ENCODE measurements at places on chromosomes 7 and 10. TPM values are rescaled to one million over a fixed set of nuclear protein-coding genes. Genes with fewer than 3 reads are reported as not detected.

Gene MYPN
- total RNA-seq = 0.10 TPM

DNA sequence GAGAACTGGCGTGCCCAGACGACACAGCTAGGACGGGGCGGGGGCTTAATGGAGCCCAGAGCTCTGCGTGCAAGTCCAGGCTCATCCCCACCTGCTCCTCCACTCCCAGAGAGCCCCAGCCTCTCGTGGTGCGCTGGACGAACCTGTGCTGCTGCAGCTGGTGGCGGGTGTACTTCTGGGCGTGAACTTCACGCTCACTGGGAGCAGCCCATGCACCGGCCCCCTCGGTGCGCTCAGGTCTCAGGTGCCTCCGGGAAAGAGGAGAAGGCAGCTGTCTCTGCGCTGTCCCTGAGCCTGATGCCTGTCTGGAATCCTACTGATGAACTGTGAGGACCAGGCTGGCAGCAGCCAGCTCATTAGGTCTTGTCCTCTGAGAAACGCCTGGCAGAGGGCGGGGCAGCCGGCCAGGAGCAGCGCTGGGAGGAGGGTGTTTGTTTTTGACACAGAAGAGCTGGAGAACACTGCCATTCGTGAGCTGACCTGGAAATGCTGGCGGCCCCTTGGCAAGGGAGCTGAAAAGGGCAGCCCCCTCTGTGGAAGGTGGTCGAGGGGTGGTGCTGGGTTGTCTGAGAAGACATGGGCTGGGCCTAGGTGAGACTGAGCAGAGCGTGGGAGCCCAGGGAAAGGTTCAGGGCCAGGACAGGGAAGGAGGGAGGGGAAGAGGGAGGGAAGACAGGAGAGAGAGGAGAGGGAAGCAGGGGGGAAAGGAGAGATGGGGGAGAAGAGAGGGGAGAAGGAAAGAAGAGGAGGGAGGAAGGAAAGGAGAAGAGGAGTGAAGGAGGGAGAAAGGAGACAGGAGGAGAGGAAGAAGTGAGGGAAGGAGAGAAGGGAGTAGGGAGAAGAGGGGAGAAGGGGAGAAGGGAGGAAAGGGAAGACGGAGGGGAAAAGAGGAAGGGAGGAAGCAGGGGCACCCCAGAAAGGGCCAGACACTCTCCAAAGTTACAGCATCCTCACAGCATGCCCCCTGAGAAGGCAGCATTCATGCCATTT lies 53.5 kb upstream of the TNS3 start:
- H3K36me3 ChIP-seq = no peaks in the 10 kb centered on the region
- H3K4me3 ChIP-seq = no peak overlapping the region
- H3K4me1 ChIP-seq = peaks cover 49% of the 10 kb centered on the region
- H3K27ac ChIP-seq = no peak overlapping the region

DNA sequence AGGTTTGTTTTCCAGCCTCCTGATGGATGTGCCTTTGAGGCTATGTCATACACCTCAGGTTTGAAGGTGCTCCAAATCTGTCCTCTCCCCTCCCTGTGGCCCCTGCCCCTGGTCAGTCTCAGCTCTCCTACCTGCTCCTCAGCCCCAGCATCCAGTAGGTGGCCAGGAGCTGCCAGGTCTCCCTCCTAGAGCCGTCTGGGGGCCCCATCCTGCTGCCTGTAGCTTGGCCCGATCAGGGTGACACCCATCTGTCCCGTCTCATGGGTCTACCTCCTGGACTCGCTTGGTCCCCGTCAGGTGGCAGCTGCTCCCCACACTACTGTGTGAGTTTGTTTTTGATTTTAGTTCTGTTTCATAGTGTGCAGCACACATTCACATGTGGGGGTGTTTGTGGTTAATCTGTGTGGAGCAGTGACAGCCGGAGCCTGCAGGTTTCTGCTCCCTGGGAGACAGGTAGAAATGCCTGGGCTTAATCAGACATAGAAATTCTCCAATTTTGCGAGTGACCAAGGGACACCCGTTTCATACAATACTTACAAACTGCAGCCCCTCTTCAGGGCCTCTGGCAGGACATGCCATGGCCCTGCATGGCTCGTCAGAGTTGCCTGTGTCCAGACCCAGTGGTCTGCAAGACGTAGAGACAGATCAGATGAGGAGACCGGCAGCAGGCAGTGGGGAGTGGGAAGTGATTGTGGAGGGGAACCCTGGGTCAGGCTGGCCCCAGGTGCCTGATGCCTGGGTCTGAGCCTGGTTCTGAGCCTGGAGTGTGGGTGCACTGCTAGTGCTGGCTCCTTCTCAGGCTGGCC lies 17.1 kb downstream of the ADCY1 start:
- peaks cover 15% of the 10 kb centered on the region for H3K4me1 ChIP-seq
- DNase-seq = no peak
- no peak overlapping the region for H3K27ac ChIP-seq
- no peak overlapping the region for H3K4me3 ChIP-seq
- H3K27me3 ChIP-seq = peaks cover 2% of the 10 kb centered on the region
- peaks cover 19% of the 10 kb centered on the region for H3K36me3 ChIP-seq

DNA sequence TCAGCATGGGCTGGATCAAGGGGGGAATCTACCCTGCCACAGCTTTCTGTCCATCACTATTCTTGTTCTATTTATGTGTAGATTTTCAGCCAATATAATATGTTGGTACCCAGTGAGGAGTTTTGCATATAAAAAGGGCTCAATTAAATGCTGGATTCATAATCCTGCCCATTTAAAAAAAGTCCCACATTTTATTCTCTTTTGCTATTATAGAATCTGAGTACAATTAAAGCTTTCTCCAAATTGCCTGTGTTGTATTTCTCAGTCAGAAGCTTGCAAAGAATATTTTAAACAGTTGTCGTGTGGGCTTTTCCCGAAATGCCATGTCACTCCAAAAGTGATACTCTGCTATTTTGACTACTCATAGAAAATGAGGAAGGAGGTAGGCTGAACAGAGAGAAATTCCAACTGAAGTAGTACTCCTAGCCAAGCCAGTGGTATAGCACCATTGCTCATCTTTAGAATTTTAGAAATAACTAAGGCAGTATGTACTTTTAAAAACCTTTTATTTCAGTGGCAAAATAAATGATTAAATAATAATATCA lies 108.3 kb upstream of the HDAC9 start:
- H3K4me1 ChIP-seq = peaks cover 9% of the 10 kb centered on the region
- no peaks in the 10 kb centered on the region for H3K36me3 ChIP-seq
- H3K4me3 ChIP-seq = no peak overlapping the region
- H3K27ac ChIP-seq = no peak overlapping the region

- DNase-seq = no peak
- H3K4me1 ChIP-seq = peaks cover 55% of the 10 kb centered on the region
- H3K27ac ChIP-seq = no peak overlapping the region
- H3K27me3 ChIP-seq = no peaks in the 10 kb centered on the region
- H3K36me3 ChIP-seq = peaks cover 15% of the 10 kb centered on the region
- H3K4me3 ChIP-seq = no peak overlapping the region
Measured at GRCh38 chr10:86346799-86347665, 19.6 kb downstream of the GRID1 start.
